ENCODE measurements at places on chromosomes 6 and 20.
A peak's percentile ranks its signal among the peaks of the same experiment; 100 is the strongest.

GRCh38 chr6:4806337-4806725, 30.1 kb downstream of the CDYL start:
- no peak for DNase-seq

- no peak for DNase-seq
Measured at GRCh38 chr20:4813076-4813862, 91.6 kb downstream of the PRND start.

DNA sequence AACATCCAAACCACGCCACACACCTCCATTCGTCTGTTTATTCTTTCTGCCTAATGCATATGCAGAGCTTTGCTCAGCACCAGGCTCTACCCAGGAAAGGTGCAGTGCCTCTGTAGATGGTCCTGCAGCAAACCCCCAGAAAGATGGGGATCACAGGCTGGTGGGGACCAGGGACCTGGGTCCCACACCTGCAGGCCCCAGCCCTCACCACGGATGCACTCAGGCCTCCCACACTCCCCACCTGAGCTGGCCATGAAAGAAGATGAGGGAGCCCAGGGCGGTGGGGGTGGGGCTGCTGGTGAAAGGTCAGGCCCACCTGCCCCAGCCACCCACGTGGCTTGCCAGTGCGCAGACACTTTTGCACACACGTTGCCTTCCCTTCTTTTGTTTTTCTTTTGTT, 217.7 kb downstream of the TAF4 start:
- DNase-seq, result no peak

- DNase-seq, result no peak
Measured at GRCh38 chr6:143507358-143508145, 4.0 kb downstream of the FUCA2 start.

- no peak for DNase-seq
Measured at GRCh38 chr6:113627480-113627879, 229.7 kb upstream of the MARCKS start.

- no peak for DNase-seq
Measured at GRCh38 chr6:145502416-145502815, 232.9 kb downstream of the EPM2A start.

DNA sequence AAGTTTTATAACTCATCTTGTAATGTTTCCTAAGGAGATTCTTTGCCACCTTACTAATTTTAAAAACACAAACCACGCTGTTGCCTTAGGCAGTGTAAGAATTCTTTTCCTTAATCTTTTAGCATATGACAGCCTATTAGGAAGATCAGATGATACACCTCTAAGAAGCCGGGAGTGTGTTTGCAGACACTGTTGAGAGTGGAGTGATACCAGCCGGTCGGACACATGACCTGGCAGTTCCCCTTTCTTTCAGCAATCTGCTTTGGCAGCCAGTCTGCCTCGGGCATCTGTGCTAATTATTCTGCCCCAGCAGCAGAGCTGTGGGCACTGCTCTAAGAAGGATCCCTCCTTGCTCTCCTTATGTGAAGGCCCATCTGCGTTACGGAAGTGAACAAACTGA, 50.9 kb downstream of the PLCB4 start:
- DNase-seq, result no peak

GRCh38 chr6:105087571-105088211, 92.1 kb downstream of the POPDC3 start:
- peak; percentile 65 for DNase-seq

DNA sequence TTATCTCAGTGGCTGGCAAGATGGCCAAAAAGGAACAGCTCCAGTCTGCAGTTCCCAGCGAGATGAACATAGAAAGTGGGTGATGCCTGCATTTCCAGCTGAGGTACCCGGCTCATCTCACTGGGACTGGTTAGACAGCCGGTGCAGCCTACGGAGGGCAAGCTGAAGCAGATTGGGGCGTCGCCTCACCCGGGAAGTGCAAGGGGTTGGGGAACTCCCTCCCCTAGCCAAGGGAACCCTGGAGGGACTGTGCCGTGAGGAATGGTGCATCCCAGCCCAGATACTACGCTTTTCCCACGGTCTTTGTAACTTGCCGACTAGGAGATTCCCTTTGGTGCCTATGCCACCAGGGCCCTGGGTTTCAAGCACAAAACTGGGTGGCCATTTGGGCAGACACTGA, 324.7 kb downstream of the GJA1 start:
- no peak for DNase-seq

GRCh38 chr6:53005663-53006250, 10.7 kb upstream of the GSTA4 start:
- no peak for DNase-seq

- peak; percentile 54 for DNase-seq
Measured at GRCh38 chr6:114000069-114000468, 29.1 kb upstream of the HDAC2 start.

- DNase-seq, result no peak
Measured at GRCh38 chr6:52801188-52801841, 2.3 kb downstream of the GSTA1 start.

DNA sequence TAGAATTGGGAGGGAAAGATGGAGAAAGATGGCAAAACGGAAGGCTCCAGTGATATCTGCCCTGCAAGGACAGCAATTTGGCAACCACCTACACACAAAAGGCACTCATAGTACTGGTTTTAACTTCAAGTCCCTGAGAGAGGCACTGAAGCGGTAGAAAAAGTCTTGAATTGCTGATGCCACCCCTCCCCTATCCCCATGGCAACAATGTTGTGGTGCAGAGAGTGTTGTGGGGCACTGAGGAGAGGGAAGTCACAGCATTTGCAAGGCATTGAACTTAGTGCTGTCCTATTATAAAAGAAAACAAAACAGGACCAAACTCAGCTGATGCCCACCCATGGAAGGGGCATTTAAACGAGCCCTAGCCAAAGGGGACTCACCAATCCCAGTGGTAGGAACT, 343.7 kb downstream of the HAO1 start:
- DNase-seq, result no peak

DNA sequence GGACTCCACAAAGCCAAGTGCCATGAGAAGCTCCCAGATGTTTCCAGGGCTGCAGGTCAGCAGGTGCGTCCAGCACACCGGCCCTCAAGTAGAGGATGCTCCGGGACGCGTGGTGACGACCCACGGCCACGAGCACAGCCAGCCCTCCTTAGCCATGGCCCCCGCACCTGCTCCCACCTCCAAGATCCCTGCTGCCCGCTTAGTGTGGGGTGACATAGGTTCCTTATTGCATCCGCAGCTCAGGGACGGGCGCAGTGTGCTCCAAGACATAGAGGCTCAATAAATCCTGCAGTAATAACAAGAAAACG, 138.1 kb upstream of the RPS6KA2 start:
- DNase-seq, result no peak

- peak; percentile 89 for DNase-seq
Measured at GRCh38 chr6:1043458-1043836, 268.5 kb upstream of the FOXQ1 start.

DNA sequence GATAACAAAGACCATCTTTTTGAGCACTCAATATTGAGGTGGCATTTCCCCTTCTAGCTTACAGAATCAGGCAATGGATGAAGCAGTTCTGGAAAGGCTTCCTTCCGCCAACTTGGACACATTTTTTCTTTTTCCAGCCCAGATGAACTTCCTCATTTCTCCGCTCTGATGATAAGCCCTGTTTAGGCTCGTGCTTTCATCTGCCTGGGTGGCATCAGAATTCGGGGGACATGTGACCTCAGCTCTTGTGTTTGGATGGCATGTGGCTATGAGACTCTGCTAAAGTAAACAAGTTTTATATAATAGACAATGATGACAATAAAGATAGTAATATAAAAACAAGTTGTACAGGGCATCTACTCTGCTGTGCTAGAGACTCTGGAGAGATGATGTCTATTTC, 796.7 kb downstream of the DHX35 start:
- DNase-seq, result no peak

- DNase-seq, result no peak
Measured at GRCh38 chr20:61998343-61999121, 67.1 kb downstream of the TAF4 start.

DNA sequence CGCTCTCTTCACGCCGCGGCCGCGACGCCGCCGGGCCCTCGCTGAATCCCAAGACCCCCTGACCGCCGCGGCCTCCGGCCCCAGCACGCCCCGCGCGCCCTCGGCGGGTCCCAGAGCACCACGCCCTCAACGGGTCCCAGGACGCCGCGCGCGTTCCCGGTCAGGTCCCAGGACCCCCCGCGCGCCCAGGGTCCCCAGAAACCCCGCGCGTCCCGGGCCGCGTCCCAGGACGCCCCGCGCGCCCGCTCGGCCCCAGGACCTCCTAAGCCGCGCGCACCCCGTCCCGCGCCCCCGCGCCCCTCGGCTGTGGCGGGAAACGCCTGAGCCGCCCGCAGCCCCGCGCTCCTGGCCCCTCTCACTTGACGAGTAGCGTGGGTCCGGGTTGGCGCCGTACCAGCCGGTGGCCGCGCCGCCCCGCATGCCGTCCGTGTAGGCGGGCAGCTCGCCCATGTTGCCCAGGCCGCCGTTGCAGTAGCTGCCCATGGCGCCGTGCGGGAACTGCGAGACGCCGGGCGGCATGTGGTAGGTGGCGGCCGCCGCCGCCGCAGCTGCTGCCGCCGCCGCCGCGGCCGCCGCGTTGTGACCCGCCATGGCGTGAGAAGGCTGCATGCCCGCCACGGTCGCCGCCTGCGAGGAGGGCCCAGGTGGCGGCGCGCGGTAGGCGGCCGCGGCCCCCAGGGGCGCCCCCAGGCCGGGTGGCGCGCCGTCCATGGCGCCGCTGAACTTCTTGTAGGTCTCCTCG, 556 bp downstream of the NKX2-4 start:
- no peak for DNase-seq

DNA sequence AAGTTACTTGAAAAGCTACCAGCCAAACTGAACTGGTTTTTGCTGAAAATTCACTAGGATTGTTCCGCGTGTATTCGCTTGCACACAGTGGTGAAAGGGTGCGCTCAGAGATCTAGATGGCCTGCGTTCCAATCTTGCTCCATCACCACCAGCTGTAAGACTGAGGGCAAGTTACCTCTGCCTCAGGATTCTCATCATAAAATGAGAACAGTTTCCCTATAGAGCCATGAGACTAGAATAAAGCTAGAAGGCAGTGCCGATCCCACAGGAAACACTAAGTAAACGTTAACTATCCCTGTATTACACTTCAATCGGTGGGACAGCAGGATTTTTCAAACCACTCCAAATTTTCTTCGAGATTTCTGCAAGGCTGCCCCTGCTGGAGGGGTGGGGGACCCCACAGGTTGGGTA, 838 bp downstream of the AHCY start:
- DNase-seq, result peak; percentile 59

DNA sequence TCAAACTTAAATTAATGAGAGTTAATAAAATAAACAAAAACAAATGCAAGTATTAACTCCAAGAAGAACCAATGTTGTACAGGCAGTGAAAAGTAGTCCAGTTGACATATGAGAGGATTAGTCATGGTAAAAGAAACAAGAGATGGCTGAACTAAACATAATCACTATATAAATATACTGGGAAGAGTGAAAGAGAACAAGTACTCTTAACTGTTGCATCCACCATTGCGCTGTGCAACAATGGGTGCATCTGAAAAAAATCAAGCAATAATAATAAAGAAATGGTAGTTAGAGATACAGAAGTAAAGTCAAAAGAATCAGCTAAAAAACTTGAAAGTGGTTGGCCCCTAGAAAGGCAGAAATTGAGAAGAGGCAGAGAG, 16.6 kb downstream of the HLA-F start:
- DNase-seq, result no peak

- no peak for DNase-seq
Measured at GRCh38 chr20:49969946-49970345, 12.8 kb upstream of the SNAI1 start.

DNA sequence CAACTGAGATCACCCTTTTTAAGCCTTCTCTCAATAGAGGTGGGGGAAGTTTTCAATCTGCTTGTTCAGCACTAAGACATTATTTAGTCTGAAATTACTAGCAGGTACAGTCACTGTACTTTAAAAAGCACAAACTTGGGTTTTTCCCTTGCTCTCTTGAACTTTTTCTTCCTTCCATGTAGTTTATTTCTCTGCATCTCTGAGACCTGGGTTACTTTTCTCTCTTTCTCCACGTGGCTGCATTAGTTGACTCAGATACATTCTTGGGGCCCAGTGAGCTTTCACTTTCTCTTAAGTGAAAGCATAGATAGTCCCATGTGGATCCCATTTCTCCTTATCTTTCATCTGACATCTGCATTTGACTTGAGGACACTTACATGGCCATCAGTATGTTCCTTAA, 433.9 kb upstream of the MAP3K7 start:
- no peak for DNase-seq

Measured in AG10803 (cell line).